ENCODE measurements at places on chromosomes 5 and 9.

DNA sequence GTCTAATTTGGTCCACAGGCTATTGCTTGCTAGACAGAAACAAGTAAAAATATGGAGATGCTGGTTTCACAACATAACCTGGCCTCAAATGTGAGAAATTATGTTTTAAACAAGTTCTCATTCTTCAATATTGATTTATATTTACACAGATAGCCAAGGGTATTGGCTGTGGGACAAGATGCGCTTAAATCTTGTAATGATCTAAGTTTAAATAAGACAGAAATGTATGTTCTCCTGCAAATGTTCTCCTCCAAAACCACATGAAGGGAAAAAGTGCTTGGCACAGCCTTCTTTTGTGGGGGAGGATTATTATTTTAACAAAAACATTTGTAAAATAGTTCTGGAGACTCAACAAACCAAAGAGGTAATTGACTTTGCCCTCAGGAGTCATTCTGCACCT, 356.0 kb downstream of the DMAC1 start:
- DNase-seq = no peak

DNA sequence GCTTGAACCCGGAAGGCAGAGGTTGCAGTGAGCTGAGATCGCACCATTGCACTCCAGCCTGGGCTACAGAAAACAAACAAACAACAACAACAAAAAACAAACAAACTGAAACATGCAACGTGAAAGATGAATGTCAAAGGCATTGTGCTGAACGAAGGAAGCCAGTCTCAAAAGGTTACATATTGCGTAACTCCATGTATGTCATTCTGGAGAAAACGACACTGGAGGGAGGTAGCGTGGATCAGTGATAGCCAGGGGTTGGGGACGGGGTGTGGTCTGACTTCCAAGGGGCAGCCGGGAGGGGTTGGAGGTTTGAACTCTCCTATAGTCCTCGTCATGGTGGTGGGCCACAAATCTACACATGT, 12.1 kb upstream of the WDR5 start:
- no peak for DNase-seq

- peak; percentile 87 for DNase-seq
These were observed at the start of gene EPB41L4B for GRCh38 chr9:109320742-109321448. TSS of gene EPB41L4B (minus strand) at chr9:109321059. CDS start at chr9:109320446, 613 bp downstream.

DNA sequence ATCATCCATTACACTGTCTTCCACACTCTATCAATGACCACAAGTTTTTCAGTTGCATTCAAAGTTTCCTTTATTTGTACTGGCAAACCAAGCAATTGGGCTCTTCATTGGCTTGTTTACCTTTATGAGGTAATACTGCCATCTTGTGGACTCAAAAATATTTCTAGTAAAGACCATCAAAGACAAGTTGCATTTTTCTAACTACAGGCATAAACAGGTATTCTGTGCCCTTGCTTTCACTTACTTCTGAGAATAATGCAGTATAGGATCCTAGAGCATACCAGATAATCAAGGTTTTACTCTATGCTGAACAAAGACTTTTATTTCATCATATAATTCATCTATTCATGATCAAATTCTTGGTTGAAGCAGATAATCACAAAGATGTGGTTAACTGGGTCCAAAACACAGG, 173.7 kb upstream of the POU5F2 start:
- no peak for DNase-seq

DNA sequence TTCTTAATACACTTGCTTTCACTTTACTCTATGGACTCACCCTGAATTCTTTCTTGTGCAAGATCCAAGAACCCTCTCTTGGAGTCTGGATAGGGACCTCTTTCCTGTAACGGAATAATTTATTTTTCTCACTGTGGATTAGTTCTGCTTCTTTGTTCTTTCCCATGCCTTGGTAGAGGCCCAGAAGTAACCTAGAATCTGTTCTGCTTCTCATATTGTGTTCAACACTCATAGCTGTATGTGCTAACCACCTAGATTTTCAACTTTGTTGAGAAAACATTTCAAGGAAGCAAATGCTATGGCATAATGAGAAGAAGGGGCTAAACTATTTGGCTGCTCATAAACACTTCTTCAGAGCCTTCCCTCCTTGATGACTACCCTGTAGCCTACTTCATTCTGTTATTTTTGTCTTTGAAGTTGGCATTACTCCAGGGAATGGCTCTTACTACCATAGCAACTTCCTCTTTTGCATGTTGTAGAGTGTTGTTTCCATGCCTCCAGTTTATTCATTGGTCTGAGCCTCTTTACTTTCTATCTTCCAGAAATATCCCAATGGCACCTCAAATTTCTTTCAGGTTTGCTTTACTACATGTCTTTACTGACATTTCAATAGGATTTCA, 74.3 kb downstream of the KIAA0825 start:
- no peak for DNase-seq

DNA sequence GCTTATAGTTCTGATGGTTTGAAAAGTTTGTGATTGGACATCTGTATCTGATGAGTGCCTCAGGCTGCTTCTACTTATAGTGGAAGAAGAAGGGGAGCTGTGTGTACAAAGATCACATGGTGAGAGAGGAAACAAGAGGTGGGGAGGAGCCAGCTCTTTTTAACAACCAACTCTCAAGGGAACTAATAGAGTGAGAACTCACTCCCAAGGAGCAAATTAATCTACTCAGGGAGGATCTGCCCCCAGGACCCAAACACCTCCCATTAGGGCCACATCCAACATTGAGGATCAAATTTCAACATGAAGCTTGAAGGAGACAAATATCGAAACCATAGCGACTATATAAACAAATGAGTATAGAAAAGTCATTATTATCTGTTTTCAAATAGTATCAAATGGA, 64.7 kb upstream of the PRLR start:
- DNase-seq = no peak

GRCh38 chr5:157718519-157718918, 12.7 kb upstream of the THG1L start:
- DNase-seq = no peak

- no peak for DNase-seq
These were observed 24.9 kb downstream of the GSN start for GRCh38 chr9:121292801-121293241.

DNA sequence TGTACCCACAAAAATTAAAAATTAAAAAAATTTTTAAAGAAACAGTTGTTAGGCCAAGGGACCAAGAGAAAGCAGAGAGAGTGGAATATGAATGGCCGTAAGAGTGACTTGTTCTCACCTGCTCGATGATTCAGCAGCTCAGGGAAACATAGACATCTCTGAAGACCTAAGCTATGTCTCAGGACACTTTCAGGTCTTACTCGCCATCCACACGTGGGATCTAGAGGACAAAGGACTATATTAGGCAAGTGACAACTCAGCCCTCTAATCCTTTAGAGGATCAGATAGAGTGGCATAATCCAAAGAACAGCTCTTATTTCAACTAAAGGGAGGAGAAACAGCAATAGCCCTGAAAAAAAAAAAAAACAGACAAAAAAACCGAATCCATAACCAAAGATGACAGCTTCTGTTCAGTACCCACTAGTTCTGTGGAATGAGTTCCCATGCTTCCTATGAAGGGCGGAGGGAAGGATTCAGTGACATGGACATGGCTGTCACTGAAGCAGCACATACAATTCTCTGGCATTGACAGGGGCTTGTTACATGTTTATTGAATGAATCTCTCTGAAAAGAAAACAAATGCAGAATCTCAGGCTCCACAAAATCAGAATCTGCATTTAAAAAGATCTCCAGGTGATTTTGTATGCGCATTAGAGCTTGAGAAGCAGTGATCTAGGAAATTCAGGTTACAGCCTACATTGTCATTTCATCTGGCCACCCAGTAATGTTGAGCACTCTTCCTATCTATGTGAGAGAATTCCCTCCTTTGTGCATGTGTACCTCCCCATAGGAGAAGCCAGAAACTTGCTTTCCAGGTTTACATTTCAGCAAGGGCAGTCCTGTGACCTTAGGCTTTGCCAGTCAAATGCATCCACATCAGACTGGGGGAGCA, 96.0 kb downstream of the KIAA1958 start:
- DNase-seq = no peak

- no peak for DNase-seq
These were observed 3.7 kb upstream of the NIPAL4 start for GRCh38 chr5:157456301-157456700.

GRCh38 chr5:56388229-56388985, 155.3 kb upstream of the ANKRD55 start:
- DNase-seq = no peak

DNA sequence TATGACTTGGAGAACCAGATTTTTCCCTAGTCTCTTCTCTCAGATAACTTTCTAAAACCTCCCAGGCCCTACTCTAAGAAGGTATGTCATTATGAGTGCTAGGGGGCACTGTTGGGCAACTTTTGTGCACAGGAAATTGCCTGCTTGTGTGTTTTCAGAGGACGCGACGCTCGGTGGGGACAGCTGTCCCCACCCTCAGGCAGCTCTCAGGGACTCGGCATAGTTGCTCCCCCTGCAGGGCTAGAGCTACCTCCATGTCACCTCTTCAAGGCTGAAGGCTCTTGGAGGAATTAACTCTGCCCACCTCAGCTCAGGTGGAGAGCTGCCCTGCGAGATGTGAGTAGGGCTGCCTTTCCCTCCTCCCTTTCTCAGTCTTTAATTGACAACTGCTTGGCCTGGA, 10.2 kb upstream of the TIFAB start:
- DNase-seq = peak; percentile 30

DNA sequence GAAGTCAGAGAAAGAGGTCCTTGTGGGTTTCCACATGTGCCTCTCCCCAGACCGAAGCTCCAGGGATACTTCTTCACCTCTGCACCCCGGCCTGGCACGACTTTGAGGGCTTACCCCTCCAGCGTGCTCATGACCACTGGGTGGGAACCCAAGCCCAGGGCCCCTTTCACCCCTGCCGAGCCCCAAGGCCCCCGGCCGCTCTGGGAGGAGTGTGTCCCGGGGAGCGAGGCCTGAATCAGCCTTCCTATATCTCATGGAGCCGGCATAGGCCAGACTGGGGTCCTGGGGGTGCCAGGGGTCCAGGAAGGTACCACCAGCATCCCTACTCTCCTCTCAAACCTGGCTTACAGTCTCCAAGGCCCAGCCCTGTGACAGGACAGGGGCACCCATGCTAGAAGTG, 17.1 kb downstream of the TERT start:
- no peak for DNase-seq

DNA sequence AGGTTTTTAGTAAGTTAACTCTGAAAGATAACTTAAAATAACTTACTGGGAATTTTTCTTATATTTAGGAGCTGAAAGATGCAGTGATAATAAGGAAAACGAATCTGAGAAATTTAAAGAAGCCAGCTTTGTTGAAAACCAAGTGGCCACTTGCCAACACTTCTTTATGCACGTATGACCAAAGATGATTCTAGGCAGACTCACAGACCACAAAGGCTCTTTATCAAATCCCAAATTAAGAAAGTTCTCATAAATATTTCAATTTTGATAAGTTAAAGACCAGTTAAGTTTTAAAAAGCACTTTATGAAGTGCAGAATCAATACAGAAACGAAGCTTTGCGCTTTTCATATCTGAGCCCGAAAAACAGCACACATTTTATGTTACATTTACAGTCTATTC, 1.5 kb downstream of the AFF4 start:
- no peak for DNase-seq

All from activated naive CD4-positive, alpha-beta T cell treated with Interleukin-2 at 50 U/mL for 16 hours (primary cell).